Temporal lobe (tissue), 4 donors: ENCODE measurements at places on chromosomes 7 and 10. TPM values are rescaled to one million over a fixed set of nuclear protein-coding genes. Genes with fewer than 3 reads are reported as not detected.

Gene CALHM1
- total RNA-seq, result not detected

Gene MMRN2
- total RNA-seq, result 5.2 TPM

Gene AKR1C3
- total RNA-seq, result 3.4 TPM

Gene SBDS
- total RNA-seq, result 38.1 TPM

Gene SPDYE2B
- total RNA-seq, result not detected

Gene ARPC1A
- total RNA-seq, result 70.1 TPM

Gene ACSL5
- 2.0 TPM for total RNA-seq

Gene GRM3
- total RNA-seq, result 86.5 TPM

Gene GSDME
- 28.8 TPM for total RNA-seq

Gene ZFAND2A
- 16.0 TPM for total RNA-seq

Gene TCAF2
- 0.49 TPM for total RNA-seq

Gene MYL7
- 0.25 TPM for total RNA-seq

Gene DOCK4
- total RNA-seq, result 81.6 TPM

Gene FGFR2
- total RNA-seq, result 46.7 TPM

Gene FEZF1
- total RNA-seq, result 0.25 TPM

Gene PPP2R2D
- 43.0 TPM for total RNA-seq

Gene FRMD4A
- 92.9 TPM for total RNA-seq

Gene MRPL32
- 29.5 TPM for total RNA-seq

Gene HOXA2
- not detected for total RNA-seq

Gene OR2A7
- total RNA-seq, result 0.74 TPM
